Spleen (tissue), 13 donors: ENCODE measurements at places on chromosomes 2 and 18. TPM values are rescaled to one million over a fixed set of nuclear protein-coding genes. Genes with fewer than 3 reads are reported as not detected.

GRCh38 chr2:122816803-122817202 lies 1061.4 kb downstream of the TSN start:
- H3K27ac ChIP-seq, result no peak overlapping the region
- no peaks in the 10 kb centered on the region for H3K27me3 ChIP-seq
- H3K4me3 ChIP-seq, result no peak overlapping the region
- no peaks in the 10 kb centered on the region for H3K4me1 ChIP-seq

Gene PPP3R1
- total RNA-seq, result 69.8 TPM

DNA sequence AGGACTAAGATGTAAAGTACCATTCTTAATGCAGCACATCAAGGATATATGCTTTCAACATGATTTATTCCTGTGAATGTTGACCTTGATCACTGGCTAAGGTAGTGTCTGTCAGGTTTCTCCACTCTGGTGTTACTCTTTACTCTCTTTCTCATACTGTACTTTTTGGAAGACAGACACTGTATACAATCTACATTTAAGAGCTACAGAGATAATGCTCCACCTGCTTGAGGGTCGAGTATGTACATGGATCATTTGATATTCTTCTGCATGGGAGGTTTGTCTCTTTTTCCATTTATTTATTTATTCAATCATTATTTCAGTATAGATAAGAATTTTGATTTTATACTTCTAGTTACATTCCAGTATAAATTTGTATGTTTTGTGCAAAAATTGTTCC lies 199.5 kb upstream of the RGPD4 start:
- H3K36me3 ChIP-seq, result no peaks in the 10 kb centered on the region
- no peaks in the 10 kb centered on the region for H3K4me1 ChIP-seq
- no peak overlapping the region for H3K4me3 ChIP-seq
- no peak for DNase-seq

GRCh38 chr2:113078350-113078839 lies 10.6 kb downstream of the IL1F10 start:
- H3K4me3 ChIP-seq, result no peak overlapping the region
- no peaks in the 10 kb centered on the region for H3K27me3 ChIP-seq
- H3K36me3 ChIP-seq, result no peaks in the 10 kb centered on the region
- H3K4me1 ChIP-seq, result no peaks in the 10 kb centered on the region
- H3K27ac ChIP-seq, result no peak overlapping the region

GRCh38 chr2:120442923-120443571 lies 97.1 kb downstream of the INHBB start:
- H3K4me1 ChIP-seq, result peaks cover 6% of the 10 kb centered on the region
- no peak overlapping the region for H3K4me3 ChIP-seq

- no peak for DNase-seq
- peaks cover 33% of the 10 kb centered on the region for H3K4me1 ChIP-seq
- no peaks in the 10 kb centered on the region for H3K36me3 ChIP-seq
- no peak overlapping the region for H3K27ac ChIP-seq
These were observed 161.3 kb downstream of the SETBP1 start for GRCh38 chr18:44841752-44842587.

Gene COPS8
- 32.4 TPM for total RNA-seq

DNA sequence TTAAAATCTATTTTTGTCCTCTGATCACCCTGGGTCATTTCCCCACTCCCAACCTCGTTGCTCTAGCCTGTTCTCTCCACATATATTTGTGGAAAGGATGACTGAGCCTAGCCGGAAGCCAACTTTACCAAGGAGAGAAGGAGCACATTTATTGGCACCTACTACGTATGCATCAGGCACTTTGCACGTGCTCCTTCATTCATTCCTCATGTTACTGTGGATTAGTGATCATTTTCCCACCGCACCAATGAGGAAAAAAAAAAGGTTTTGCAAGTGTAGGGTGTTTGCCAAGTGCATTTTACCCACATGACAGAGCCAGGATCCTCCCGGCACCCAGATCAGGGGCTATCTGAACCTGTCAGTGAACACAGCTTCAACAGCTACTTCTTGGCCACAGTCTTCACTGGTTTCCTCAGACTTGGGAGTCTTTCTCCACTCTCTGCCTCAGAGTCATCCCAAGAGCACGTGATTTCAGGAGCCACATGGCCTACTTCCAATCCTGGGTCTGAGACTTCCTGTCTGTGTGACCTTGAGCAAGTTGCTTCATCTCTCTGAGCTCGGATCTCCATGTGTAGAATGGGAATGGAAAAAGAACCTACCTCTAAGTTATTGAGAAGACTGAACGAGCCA lies 1.9 kb upstream of the C1QL2 start:
- no peak for DNase-seq
- no peak overlapping the region for H3K4me3 ChIP-seq
- no peak overlapping the region for H3K27ac ChIP-seq
- no peaks in the 10 kb centered on the region for H3K4me1 ChIP-seq
- peaks cover 44% of the 10 kb centered on the region for H3K27me3 ChIP-seq
